Pulmonary artery endothelial cell (primary cell): ENCODE measurements at places on chromosomes 6 and 20. TPM values are rescaled to one million over a fixed set of nuclear protein-coding genes. Genes with fewer than 3 reads are reported as not detected.

DNA sequence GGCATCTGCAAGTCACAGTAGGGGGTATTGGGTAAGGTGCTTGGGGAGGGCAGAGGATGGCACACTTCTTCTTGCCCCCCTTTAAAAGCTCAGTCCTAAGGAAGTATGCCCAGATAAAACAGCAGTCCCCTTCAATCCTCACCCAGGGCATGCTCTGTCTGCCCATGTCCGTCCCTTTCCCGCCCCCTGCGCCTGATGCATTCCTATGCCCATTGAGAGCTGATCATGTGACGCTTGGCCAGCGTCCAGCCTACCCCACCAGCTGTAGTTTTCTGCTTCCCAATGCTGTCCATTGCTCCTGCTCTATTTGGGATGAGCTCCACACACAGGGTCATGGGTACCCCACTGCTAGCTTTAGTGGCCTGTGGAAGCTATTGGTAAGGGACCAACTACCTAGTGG lies 8.3 kb downstream of the SIGLEC1 start:
- DNase-seq = no peak

DNA sequence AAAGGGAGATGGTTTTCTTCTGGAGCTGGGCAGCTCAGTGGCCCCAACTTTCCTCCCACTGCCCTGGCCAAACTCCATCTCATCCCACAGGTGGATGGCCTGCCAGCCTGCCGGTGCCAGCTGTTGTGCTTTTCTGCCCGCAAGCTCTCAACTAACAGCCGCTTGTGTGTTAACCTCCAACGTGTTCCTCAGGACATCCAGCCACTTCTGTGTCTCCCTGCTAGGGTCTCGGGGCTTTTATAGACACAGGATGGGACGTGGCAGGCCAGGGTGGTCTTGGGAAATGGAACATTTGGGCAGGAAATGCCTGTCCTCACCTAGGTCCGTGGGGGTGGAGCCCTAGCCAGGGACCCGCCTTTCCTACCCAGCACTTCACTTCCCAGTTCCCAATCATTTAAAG lies 171.1 kb upstream of the RGS17 start:
- no peak for DNase-seq

DNA sequence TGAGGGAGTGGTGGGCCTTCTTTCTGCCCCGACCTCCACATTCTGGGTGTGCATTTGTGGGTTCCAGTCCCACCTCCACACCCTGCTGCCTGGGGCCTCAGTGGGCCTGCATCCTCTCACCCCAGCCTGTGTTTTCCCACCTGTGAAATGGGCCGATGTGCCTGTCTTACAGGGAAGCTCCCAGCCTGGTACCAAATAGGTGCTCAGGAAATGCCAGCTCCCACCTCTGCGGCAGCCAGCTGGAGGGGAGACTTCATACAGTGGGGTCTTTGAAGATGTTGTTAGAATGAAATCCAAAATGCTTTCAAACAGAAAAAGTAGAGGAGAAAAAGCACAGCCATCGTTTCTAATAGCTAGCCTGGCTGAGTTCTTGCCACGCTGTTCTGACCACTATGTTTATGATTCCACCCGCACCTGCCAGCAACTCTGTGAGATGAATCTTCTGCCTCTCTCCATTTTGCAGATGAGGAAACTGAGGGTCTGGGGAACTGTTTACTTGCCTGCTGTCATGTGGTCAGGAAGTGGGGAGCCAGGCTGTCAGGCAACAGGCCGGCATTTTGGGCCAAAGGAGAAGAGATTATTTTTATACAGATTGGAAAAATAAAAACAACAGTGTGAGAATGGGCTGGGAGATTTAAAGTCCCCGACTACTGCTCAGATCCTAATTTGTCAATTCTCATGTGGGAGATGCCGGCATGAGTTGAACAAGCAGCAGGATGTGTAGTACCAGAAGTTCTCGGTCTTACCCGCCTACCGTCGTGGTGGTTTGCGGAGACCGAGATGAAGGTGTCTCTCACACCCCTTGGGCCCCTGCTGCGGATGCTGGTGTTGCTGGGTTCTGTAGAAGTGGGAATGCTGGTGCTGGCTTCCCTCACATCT lies 4.6 kb downstream of the TMEM181 start:
- no peak for DNase-seq

- no peak for DNase-seq
Observed at GRCh38 chr6:151647976-151648639, 154.3 kb downstream of the CCDC170 start.

- DNase-seq = peak; percentile 40
Observed at GRCh38 chr6:112330071-112330878, 16.9 kb upstream of the RFPL4B start.

The DEF6 gene
- total RNA-seq = 0.25 and 0.26 TPM in 2 replicates

The TSBP1 gene
- total RNA-seq = not detected in 2 replicates

The FAM83B gene
- total RNA-seq = 0.04 TPM in 1 of 2 replicates, not detected in the other
